ENCODE measurements at places on chromosomes 16 and 17.

- DNase-seq, result no peak
Measured at GRCh38 chr16:51401673-51402072, 250.6 kb upstream of the SALL1 start.

DNA sequence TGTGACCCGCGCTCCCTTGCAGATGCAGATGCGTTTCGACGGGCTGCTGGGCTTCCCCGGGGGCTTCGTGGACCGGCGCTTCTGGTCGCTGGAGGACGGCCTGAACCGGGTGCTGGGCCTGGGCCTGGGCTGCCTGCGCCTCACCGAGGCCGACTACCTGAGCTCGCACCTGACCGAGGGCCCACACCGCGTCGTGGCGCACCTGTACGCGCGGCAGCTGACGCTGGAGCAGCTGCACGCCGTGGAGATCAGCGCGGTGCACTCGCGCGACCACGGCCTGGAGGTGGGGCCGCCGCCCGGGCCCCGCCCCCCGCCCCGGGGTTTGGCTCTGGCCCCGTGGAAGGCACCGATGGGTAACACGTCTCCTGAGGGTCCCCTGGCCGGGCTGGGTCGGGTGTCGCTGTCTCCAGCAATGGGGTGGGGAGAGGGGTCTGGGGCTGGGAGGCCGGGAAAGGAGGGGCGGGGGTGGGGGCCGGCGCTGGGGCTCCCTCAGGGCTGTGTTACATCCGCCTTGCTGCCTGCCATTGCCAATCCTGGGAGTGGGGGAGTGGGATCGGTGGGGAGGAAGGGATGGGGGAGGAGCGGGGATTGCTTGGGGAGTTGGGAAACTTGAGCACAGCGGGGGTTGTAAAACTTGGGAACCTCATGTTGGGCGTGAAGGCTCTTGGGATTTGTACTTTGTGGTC, 737 bp downstream of the NUDT16L1 start:
- no peak for DNase-seq

- DNase-seq, result no peak
Measured at GRCh38 chr17:78180083-78180482, 6.8 kb downstream of the TK1 start.

GRCh38 chr16:46801428-46802049, 29.4 kb downstream of the C16orf87 start:
- no peak for DNase-seq

DNA sequence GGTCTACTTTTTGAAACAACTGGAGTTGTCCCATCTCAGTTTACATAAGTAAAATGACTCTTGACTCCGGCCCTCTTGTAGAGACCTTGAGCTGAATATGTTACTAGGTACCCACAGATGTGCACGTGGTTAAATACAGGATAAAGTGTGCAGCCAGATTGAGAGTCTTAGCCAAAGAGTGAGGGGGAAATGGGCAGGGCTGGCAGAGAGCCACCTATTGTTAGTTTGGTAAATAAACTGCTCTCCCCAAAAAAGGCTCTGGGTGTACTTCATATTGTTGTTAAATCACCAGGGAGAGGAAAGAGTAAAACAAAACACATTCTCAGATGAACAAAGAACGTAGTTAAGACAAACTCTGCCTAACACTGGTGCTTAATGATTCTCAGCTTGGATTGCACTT, 20.3 kb downstream of the G6PC1 start:
- no peak for DNase-seq

GRCh38 chr16:56844056-56844455, 21.0 kb upstream of the SLC12A3 start:
- DNase-seq, result no peak

DNA sequence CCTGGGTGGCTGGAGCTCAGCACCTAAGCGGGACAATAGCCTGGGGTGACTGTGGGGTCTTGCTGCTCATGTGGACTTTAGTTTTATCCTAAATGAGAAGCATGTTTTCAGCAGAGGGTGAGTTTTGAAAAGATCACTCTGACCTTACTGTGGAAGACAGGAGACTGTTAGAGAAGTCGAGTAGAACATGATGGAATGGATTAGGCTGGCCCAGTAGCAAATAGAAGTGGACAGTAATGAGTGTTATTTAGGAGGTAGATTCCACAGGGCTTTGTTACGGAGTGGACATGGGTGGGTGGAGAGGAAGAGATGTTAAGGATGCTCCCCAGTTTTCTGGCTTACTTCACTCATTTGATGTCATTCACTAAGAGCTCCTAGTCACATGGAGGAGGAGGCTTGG, 73.3 kb upstream of the TBX2 start:
- DNase-seq, result no peak

- no peak for DNase-seq
Measured at GRCh38 chr16:2689968-2690801, 7.9 kb downstream of the KCTD5 start.

DNA sequence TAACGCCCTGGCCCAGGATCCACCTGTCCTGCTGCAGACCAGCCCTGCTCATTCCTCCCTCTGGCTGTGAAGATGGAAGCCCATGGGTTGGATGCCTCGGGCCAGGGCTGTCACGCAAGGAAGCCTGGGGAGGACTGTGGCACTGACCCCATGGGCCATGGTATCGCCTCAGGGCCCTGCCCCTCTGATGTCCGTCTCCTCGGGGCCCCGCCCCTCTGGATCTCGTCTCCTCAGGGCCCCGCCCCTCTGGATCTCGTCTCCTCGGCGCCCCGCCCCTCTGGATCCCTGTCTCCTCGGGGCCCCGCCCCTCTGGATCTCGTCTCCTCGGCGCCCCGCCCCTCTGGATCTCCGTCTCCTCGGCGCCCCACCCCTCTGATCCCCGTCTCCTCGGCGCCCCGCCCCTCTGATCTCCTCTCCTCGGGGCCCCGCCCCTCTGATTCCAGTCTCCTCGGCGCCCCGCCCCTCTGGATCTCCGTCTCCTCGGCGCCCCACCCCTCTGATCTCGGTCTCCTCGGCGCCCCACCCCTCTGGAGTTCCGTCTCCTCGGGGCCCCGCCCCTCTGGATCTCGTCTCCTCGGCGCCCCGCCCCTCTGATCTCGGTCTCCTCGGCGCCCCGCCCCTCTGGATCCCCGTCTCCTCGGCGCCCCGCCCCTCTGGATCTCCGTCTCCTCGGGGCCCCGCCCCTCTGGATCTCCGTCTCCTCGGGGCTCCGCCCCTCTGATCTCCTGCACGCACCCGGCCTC, 24.0 kb downstream of the METRNL start:
- no peak for DNase-seq

GRCh38 chr17:75845933-75846691, 1.9 kb upstream of the UNC13D start:
- no peak for DNase-seq

- DNase-seq, result no peak
Measured at GRCh38 chr17:72332367-72332766, 211.5 kb downstream of the SOX9 start.

DNA sequence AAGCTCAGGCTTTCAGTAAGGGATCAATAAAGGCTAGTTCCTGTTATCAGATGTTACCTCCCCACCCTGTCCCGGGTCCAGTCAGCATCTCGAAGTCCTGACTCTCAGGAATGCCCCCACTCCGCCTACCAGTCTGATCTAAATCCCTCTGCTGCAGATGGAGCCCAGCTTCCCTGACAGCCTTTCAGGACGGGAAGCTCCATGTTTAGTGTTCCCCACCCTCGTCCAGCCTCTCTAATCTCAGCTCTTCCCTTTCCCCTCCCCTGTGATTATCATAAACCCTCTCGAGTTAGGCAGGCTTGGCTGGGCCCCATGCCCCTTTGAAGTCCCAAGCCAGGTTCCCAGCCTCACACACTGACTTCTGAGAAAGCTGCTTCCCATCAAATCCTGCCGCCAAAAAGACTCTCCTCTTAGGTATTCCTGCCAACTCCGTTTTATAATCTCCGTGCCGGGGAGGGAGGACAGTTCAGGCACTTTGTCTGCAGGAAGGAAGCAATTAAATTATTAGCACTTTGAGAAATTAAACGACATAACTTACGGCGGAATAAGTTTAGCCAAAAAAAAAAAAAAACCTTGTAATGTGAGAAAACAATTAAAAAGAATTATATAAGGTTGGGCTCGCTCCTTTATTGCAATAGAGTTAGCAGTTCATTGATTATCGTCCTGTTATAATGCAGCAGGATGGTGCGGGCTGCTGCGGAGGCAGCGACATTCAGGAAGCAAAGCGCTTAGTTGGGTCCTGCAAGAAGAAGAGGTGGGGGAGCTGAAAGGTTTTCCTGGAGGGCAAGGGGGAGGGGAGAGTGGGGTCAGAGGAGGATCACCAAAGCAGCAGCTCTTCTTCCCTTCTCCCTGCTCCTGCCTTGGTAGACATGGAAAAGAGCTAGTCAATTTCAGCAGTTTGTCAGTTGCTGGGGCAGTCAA, 16.8 kb upstream of the ETV4 start:
- no peak for DNase-seq

GRCh38 chr16:89685916-89686315, 573 bp upstream of the CDK10 start:
- DNase-seq, result no peak
